ENCODE measurements at places on chromosomes 1 and 21.

- no peak for DNase-seq
Measured at GRCh38 chr21:32333953-32334673, 35.5 kb downstream of the MRAP start.

GRCh38 chr1:216175714-216176113 is 247.5 kb downstream of the USH2A start:
- DNase-seq: no peak

GRCh38 chr21:18987520-18988026 is 584.0 kb upstream of the TMPRSS15 start:
- no peak for DNase-seq

DNA sequence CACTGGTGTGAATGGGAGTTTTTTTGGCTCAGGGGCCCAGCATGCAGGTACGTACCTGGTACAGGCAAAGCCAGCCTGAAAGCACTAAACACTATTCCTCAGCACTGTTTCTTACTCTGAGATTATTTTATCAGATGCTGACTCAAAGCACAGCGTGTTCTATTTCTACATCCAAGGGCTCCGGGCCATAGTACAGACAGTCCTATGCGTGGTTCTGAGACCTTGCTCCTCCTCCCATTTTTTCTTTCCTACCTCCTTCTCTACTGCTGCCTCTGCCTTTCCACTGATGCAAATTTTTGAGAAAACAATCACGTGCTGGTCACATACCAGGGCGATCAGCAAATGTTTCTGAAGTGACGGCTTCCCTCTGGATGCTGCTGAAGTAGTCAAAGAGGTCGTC is 36.3 kb downstream of the PDPN start:
- no peak for DNase-seq

- DNase-seq: no peak
Measured at GRCh38 chr1:7095343-7095964, 310.2 kb downstream of the CAMTA1 start.

- no peak for DNase-seq
Measured at GRCh38 chr1:161258439-161259344, at the start of gene PCP4L1. Gene PCP4L1 (plus strand): TSS chr1:161258745. CDS start chr1:161258975, 230 bp downstream.

- DNase-seq: no peak
Measured at GRCh38 chr1:109793089-109793485, 29.4 kb upstream of the EPS8L3 start.

- no peak for DNase-seq
Measured at GRCh38 chr1:71666609-71667008, 585.8 kb upstream of the ZRANB2 start.

- no peak for DNase-seq
Measured at GRCh38 chr1:35885961-35886558, 3.1 kb downstream of the AGO1 start.

DNA sequence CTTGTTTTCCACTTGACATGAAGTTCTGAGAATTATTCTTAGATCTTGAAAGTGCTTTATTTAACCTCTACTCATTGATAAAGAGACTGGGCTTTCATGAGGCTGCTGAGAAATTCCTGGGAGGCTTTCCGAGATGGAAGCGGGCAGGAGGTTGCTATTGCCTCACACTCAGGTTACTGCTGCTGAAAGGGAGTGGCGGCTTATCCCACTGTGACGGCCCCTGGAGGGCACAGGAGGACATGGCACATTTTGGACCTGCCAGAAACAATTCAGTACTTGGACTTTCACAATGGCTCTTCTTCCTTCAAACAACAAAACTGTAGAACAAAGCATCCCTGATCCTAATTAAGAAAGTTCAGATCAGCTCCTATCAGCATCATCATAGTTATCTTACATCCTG is 16.2 kb upstream of the MARK1 start:
- peak; percentile 13 for DNase-seq

- DNase-seq: no peak
Measured at GRCh38 chr1:116026631-116027030, 50.3 kb downstream of the SLC22A15 start.

DNA sequence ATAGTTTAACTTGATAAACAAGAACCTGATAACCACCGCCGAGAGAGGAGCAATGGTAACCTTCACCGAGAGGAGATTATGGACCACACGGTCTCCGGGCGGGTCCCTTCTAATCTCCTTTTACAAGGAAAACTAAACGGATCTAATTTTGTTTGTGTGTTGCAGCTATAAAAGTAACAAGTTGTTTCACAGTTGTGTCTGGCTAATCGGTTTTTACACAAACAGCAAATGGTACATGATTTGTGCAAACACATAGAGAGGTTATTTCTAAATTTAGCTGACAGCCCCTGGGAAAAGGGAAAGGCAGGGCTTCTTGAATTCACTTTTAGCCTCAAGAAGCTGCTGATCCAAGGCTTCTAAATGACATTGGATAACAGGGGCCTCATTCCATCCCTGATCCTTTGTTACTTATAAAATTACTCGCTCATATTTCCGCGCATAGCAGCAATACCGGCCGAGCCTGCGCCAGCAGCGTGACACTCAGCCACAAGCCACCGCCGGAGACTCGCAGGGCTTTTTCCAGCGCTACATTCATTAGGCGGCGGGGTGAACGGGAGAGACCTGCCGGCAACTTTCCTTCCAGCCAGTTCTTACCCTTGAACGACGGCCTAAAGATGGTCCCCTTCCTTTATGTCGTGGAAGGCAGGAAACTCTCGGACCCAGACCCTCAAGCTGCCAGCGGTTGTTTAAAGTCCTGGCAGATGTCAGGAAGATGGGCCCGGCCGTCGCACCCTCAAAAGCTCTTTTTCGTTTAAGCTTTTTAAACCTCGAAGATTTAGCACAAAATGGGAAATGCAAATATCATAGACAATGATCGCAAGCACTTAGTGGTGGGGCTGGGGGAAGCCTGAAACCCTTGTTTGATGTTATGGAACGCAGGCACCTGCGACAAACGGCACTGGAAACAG is 4.4 kb downstream of the FOXD3 start:
- no peak for DNase-seq

GRCh38 chr1:149931212-149931790 is 3.7 kb upstream of the SF3B4 start:
- no peak for DNase-seq

DNA sequence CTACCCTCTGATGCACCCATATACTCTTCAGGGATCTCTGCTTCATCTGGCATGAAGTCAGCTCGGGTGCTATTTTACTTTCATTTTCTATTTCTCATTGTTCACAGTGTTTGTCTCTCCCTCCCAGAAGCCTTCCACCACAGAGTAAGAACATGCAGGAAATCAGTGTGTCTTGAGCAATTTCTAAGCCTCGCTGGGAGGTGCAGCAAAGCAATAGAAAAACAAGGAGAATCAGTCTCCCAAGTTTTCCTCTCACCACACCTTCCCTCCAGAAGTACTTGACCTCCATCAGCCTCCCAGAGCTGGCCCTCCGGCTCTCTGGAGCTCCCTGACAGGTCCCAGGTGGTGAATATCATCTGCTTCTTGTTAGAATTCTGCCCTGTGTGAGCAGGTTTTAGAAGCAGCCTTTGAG is 594.7 kb upstream of the CAMK1G start:
- no peak for DNase-seq

DNA sequence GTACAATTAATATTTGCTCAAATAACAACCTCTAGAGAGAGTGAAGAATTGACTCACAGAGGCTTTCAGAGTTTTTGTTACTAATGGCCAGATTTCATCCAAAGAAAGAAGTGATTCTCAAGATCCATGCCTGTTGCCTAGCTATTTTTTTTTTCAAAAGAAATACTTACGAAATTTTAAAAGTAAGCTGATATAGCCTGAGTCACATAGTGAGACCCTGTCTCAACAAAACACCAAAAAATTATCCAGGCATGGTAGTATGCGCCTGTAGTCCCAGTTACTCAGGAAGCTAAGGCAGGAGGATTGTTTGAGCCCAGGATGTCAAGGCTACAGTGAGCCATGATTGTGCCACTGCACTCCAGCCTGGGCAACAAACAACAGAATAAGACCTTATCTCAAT is 14.6 kb downstream of the PALMD start:
- DNase-seq: no peak

GRCh38 chr21:35954066-35954465 is 106.3 kb downstream of the SETD4 start:
- DNase-seq: no peak

- DNase-seq: no peak
Measured at GRCh38 chr21:42843056-42843455, 36.3 kb downstream of the WDR4 start.

- no peak for DNase-seq
Measured at GRCh38 chr1:153805042-153805745, 30.0 kb downstream of the SLC27A3 start.

DNA sequence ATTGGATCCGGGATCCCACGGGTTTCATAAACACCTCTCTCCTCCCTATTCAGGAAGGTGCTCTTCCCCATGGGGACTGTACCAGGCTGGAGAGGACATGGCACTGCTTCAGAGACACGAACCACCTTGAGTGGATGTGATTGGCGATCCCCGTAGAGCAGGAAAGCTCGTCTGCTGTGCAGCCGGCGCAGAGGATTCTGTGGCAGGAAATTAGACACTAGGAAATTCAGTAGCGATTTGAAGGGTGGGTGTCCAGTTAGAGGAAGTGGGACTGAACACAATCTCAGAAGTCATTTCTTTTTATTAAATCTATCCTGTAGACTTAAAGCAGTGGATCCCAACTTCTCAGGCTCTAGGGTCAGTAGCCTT is 767 bp downstream of the PDIK1L start:
- no peak for DNase-seq

DNA sequence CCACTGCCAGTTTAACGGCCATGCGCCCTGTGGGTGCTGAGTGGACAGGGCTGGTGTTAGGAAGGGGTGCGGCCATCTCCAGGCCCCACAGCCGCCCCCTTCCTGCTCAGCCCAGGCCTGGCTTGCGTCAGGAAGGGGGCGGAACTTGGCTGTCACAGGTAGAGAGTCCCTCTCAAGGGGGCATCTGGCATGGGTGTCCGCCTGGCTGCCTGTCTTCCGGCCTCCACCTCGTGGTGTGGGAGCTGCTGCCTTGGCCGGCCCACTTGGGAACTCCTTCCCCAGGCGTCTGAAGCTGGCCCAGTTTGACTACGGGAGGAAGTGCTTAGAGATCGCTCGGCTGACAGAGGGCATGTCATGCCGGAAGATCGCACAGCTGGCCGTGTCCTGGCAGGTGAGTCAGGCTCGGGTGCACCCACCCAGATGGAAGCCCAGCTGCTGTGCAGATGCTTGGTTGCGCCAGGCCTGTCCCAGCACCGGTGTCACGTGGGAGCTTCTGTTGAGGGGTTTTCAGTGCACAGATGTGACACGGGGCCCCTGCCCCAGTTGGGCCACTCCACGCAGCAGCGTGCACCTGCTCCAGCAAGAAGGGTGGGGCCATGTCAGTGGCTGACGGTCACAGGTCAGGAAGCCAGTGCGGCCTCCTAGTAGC is 9.1 kb upstream of the ATAD3B start:
- DNase-seq: peak; percentile 51

GRCh38 chr1:110089561-110090275 is 19.2 kb upstream of the ALX3 start:
- DNase-seq: no peak

GRCh38 chr1:85379203-85380136 is 85.5 kb downstream of the DDAH1 start:
- no peak for DNase-seq

DNA sequence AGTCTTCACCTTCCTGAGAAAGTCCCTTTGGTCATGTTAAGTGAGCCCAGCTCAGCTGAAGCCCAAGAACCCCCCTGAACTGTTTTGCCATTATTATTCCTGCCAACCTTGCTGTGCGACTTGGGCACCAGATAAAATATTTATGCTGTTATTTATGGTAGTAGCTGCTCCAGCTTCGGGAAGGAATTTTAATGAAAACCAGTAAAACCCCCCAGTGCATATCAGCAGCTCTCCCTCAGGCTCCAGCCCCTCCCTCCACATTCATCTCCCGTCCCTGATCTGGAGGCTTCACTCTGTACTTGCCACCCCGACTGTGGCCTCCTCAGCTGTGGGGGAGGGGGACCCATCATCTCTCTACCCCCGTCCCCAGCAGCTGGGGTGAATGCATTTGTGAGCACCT is 12.7 kb downstream of the TTC22 start:
- DNase-seq: no peak

- DNase-seq: no peak
Measured at GRCh38 chr1:4745560-4745959, 91.2 kb downstream of the AJAP1 start.

- DNase-seq: peak; percentile 82
Measured at GRCh38 chr1:25197982-25198662, 34.2 kb downstream of the SYF2 start.

DNA sequence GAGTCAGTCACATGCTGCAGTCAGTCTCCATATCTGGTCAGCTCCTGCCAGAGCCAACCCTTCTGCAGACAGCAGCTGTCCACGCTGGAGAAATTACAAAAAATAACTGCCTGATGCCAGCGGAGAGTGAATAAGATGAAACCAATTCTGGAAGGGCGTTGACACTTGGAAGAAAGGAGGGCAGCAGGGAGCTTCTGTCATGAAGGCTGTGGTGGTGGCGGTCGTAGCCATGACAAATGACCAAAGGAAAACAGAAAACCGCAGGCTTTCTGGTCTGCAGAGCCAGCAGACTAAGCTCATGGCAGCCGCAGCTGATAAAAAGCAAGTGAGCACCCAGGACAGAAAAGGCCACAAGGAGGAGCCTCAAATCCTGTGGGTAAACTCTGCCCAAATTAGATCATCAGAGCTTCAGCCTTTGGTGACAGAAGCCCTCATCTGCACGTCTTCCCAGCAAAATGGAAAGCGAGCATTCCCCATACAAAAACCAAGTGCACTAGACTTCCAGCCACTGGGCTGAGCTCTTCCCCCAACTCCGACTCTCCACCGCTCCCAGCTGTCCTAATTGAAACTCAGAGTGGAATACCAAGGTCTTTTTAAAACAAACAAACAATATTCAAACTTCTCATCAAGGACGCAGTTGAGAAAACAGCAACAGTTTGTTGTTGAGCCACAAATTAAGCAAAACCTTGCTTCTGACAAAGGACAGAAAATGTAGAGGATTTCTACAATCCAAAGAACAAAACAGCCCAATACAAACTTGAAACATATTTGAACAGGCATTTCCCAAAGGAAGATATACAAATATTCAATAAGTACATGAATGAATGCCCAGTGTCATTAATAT is 28.7 kb downstream of the RSPH1 start:
- DNase-seq: peak; percentile 6

DNA sequence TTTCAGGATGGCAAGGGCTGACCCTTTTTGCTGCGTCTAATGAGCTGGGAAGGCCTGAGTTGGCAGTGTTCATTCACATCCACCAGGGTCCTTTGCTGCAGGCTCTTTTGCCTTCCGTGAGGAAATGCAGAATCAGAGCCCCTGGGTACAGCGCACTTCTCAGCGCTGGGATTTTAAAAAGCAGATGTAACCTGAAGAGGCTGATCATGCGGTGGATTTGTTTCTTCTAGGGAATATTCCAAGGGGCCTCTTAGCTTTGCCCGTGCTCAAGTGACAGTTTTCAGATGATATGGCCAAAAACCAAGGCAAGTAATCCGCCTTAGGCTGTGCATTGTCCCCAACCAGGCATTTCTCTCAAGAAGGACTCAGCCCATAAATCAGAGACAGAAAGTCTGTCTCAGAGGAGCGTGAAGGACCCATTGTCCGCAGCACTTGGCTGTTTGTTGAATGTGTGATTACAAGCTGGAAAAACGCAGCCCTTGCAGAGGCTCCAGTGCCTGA is 237.6 kb downstream of the PTPRC start:
- no peak for DNase-seq

Measured in HepG2 (cell line).